ENCODE measurements at places on chromosomes 5 and 9.

DNA sequence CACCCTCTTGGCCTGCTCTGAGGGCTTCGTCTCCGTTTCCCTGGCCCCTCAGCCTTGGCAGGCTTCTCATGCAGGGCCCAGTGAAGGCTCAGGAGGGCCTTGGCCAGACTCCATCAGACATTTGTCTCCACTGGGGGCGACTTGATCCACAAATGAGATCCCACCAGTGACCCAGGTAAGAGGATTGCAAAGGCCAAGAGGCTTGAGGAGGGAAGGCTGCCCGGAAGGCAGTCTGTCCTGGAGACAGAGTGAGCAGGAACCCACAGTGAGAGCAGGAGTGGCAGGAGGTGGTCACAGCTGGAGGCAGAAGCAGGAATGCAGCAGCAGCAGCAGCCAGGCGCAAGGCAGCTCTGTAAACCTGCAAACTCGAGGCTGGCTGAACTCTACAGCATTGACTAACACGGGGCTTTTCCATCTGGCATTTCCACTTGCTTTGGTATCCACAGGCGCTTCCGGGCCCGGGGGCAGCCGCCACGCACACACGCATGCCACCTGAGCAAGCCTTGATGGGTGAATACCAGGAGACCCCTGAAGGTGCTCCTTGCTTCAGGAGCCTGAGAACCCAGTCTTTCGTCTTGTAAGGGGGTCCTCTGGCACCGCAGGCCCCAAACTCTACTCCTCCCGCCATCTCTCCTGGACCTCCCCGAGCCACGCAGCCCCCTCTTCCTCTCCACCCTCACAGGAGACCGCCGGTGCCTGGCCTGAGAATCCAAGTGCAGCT lies 14.7 kb downstream of the MGAT1 start:
- no peak for DNase-seq

- DNase-seq = no peak
These were observed 217.2 kb downstream of the AGTPBP1 start for GRCh38 chr9:85524531-85524930.

DNA sequence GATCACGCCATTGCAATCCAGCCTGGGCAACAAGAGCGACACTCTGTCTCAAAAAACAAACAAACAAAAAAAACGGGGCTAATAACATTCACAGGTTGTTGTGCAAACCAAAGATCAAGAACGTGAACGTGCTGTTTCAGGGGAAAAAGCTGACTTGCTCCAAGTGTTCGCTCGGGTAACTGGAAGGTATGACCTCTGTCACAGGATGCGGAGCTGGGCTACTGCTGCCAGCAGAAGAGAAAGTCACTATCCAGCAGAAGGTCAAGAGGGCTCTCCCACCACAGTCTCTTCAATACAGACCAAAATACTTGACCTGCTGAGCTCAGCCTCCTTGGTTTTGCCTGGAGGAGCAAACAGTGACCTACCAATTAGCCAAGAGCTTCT lies 59.7 kb downstream of the ABCA1 start:
- DNase-seq = no peak

DNA sequence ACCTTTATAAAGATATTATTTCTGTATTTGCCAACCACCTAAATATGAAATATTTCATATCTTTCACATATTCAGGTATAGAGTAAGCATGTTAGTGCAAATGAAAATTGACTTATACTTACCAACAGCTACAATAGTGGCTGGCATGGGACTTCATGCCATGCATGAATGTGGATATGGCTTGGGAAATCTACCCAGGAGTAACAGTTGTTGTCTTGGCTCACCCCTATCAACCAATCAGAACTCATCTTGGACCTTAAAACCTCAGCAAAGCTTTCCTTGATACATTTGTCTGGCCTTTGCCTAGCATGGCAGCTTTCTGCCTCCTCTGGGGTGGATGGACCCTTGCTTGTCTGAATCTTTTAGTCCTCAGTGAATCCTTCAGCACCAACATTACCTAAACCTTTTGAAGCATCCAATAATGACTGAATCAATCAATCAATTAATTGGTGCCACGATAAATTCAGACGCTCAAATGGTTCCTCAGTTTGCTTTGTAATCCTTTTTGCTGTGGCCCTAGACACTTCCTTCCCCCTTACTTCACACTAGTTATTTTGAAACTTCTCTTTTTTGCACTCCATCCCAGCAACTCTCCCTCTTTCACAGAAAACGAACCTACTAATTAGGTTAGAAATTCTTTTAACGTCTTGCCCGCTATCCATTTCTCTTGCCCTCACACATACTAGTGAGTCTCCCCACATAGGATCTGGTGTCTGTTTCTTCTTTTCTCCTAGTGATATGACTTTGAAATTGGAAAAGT lies 132.3 kb upstream of the ZNF608 start:
- no peak for DNase-seq

GRCh38 chr5:69019668-69020375 lies 74.0 kb upstream of the SLC30A5 start:
- DNase-seq = no peak

DNA sequence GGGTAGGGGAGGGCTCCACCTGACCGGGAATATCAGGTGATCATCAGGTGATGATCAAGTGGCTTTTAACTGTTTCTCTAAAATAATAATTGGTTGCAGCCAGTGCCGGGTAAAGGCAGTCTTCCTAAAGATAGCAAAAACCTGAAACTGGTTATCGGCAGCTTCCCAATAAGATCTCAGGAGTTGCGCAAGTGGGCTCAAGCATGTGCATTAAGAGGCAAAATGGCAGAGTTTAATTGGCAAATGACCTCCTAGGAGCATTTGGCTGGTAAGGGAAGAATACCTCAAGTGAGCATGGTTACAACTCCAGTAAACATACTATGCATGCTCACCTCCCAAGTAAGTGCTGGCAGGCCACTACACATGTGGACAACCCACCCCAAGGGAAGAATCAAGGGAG lies 4.2 kb downstream of the C1QTNF3 start:
- no peak for DNase-seq

DNA sequence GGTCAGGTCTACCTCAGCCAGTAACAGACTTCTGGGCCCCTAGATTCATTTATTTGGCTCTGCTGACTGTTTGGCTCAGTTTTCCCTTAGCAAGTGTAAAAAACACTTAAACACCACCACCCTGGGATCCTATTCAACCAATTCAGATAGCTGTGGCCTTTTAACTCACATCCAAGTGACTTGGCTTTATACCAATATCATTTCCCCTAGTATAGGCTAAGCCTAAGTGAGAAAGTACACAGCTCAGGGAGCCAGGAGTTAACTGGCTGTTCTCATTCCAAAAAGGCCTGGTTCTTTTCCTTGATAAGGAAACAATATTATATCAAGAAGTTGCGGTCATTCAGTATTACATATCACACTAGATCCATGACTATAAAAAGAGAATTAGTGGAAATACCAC lies 163.5 kb downstream of the ARL15 start:
- DNase-seq = no peak

- DNase-seq = no peak
These were observed 255.2 kb downstream of the ARHGAP26 start for GRCh38 chr5:143025376-143025775.

- no peak for DNase-seq
These were observed 1.5 kb upstream of the NEUROG1 start for GRCh38 chr5:135537271-135537670.

DNA sequence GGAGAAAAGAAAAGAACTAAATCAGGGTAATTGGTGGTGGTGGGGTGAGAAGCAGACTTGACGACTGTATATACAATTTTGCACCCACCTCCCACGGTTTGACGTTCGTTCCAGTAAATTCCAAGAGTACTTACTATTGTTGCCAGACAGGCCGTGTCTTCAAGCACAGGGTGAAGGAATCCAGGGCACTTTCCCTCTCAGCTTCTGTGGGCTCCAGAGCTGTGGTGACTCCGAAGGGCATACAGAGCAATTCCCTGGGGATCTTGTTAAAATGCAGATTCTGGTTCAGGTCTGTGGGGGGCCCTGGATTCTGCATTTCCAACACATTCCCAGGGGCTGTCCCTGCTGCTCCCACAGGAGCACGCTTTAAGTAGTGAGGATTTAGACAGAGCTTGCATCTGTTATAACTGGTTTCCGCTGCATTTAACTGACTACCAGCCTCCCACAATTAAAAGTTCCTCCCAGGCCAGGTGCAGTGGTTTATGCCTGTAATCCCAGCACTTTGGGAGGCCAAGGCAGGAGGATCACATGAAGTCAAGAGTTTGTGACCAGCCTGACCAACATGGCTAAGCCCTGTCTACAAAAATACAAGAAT lies 49.3 kb upstream of the FANCC start:
- no peak for DNase-seq

DNA sequence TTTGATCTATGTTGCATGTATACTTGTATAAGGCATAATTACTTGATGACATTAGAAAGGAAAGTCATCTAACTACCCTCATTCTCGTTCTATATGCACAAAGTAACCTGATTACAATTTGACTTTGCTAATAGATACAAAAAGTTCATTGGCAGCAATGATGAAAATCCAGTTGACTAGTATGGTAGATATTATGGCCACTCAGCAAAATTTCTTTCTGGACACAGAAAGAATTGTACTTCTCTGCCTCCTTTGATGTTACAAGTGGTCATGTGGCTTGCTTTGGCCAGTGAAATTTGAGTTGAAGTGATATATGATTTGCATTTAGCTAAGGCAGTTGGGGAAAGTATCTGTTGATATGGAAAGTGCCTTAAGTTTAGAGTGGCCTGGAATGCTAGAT lies 723.7 kb upstream of the ARRDC3 start:
- no peak for DNase-seq

DNA sequence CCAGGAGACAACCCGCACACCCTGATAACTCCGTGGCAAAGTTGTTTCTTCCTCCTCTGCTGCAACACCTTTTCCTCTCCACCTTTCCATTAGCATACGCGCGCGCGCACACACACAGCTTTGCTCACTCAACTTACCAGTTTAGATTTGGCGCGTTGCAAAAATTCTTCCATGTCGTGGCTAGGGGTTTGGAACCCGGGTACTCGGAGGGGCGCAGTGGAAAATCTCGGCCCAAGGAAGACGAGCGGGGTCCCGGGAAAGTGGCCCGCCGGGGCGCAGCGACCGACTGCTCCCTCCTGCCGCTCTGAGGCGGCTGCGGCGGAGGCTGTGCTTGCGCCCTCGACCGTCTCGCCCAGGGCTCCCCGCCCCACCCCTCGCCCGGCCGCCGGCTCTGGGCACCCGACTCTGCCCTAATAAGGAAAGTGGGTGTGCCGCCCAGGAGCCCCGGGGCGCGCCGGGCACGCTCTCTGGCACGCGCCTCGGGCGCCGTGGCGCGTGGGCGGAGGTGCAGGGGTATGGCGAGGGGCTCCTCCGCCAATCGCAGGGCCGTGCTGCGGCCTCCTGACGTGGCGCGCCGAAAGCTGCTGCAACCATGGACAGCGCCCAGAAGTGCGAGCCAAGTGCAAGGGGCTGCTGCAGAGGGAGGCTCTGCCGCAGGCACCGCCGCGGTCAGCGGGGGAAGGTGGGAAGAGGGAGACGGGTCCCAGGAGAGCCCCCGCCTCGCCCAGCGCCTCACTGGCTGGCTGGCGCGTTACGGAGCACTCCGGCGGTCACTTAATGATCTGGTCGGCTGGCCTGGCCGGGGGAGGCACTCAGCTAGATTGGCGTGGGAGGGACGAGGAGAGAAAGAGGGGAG lies at the start of gene PRUNE2:
PRUNE2 (minus strand) TSS at position 324 of the 856 bp plus-strand sequence; CDS start at position 173, 151 bp downstream.
- DNase-seq = no peak

Data from stimulated activated CD4-positive, alpha-beta T cell treated with anti-CD3 and anti-CD28 coated beads, Interleukin-15, amount 100 ng/mL, for 1 hour (primary cell).